Activated T-helper 9 cell treated with anti-CD3 and anti-CD28 coated beads, Interleukin-2, amount 50 U/mL, for 16 hours (primary cell): ENCODE measurements at places on chromosomes 6 and 20.

DNA sequence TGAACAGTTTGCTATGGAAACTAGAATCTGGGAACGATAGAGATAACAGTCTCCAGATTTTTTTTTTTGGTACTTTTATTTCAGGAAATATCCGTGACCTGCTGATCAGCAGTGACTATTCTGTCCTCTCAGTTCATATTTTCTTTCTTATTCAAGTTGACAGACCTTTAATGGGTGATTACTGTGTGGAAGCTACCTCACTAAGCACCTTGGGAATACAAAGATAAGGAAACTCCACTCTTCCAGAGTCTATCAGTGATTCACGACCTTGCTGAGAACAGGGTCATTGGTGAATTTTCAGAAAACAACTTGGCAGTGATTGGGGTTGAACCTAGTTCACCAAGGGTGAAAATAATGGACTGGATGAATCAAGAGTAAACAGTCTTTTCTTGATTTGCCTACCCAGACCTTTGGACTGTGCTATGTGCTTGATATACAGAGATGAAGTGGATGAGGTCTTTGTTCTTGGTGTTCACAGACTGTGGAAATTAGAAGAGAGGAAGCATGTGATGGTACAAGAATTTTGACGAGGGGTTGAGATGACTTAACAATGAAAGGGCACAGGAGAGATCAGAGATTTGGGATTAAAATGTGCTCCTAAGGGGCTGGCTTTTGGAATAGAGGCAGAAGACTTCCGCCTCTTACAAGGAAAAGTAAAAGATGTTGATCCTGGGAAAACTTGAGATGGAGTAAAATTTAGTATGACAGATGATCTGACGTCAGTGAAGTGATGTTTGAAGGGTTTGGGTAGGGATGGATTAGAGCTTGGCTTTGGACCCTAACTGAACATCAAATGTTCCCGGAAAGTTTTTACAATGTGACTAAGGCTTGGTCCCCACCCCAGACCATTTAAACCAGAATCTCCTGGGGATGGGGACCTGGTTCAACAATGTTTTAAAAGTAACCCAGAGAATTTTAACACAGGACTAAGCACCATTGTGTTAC, 1.2 kb downstream of the KAT14 start:
- no peak for DNase-seq

GRCh38 chr6:39769012-39769411, 23.2 kb upstream of the DAAM2 start:
- DNase-seq = no peak

GRCh38 chr6:130041594-130041993, 23.2 kb downstream of the L3MBTL3 start:
- no peak for DNase-seq

- no peak for DNase-seq
These were observed 421.6 kb upstream of the EYS start for GRCh38 chr6:66128656-66129055.

DNA sequence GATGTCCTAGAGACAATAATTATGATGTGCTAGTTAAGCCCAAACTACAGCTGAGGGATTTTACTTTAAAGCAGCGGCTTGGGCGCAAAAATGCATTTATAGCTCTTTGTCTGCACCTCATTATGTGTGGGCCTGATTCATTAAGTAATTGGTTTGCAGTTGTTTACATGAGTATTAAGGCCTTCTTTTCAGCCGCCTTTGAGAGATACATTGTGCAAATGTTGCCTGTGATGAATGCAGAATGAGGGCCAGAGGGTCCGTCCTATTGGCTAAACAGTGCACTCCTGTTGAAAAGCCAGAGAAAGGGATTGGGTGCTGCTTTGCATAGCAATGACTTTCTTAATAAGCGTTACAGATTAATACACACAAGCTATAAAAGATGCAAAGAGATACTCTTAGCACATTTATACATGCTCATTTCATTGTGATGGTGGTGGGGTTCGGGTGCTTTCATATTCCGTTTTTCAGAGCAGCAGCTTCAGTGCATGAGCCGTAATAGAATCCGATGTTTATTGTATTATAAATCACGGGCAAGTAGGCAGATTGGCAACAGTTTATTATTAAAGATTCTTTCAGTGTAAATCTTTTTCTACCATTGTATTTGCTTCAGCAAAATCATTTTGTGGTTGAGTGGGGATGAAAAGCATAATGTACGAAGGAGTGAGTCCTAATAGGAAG, 68.2 kb upstream of the XRN2 start:
- DNase-seq = no peak

GRCh38 chr6:125232466-125232865, 69.3 kb downstream of the HDDC2 start:
- no peak for DNase-seq

GRCh38 chr6:107571354-107571753, 81.4 kb downstream of the SOBP start:
- no peak for DNase-seq

DNA sequence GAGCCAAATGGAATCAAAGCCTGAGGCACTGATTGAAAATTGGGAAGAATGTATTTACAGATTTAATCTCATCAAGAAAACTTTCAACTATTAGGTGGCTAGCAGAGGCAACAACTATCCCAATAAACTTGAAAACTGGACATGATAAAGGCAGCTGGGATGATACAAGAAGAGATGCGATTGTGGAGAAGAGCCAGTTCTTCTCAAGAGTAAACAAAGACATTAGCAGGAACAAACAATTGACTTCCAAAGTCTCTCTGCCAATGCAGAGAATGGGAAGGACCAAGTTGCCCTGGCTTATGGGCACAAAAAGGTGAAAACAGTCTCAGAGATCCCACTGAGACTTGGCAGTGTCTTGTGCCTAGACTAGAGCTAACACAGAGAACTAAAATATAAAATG, 132.4 kb downstream of the SOBP start:
- no peak for DNase-seq

GRCh38 chr20:43432498-43432897, 25.2 kb upstream of the SRSF6 start:
- DNase-seq = no peak

- no peak for DNase-seq
These were observed 123.1 kb upstream of the GJE1 start for GRCh38 chr6:142009647-142010046.

DNA sequence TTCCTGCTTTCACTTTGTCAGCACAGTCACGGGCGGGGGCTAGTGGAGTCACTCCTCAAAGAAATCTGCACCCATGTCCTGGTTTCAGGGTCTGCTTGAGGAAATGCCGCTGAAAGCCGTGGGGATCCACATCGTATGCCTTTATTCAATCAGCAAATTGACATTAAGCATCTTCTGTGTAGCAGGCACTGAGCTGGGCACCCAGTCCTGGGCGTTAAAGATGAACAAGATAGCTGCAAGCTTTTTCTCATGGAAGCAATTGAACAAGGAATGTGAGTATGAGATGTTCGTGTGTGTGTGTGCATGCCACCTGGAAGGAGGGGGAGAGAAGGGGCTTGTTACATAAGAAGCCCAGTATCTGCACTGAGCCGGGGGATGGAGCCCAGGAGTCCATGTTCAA, 243.9 kb downstream of the SMOC2 start:
- no peak for DNase-seq

DNA sequence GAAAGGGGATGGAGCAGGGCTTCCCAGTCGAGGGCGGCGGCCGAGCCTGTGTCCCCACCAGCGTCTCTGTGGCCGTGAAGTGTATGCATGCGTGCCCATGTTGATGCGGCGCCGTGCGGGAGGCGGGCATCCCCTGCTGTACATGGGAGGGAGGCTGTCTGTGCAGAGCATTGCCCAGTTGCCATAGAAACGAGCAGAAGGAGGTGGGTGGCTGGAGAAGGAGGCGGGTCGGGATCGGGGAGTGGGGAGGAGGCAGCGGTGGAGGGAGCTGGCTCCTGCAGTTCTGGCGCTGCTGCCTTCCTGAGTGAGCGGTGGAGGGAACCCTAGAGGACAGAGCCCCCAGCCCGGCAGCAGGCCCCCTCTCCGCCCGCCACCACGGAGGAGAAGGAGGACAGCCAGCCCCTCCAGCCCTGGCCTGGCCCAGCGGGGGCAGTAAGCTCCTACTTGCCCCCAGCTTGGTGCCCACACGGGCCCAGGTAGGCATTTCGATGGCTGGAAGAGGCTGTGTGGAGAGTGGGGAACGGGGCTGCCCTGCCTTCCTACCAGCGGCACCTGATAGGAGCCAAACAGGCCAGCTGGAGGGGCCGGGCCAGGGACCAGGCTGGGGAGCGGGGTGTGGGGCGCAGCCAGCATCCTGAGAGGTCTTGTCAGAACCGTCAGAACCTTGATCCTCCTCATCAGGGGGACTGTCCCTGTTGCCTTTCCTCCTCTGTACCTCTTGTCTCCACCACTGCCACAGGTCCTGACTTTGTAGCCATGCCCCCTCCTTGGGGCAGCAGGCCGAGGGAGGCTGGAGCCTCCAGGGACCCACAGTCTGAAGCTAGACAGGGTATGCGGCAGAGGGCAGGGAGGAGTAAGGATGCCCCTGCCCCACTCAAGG, 41.3 kb downstream of the SPDEF start:
- no peak for DNase-seq

DNA sequence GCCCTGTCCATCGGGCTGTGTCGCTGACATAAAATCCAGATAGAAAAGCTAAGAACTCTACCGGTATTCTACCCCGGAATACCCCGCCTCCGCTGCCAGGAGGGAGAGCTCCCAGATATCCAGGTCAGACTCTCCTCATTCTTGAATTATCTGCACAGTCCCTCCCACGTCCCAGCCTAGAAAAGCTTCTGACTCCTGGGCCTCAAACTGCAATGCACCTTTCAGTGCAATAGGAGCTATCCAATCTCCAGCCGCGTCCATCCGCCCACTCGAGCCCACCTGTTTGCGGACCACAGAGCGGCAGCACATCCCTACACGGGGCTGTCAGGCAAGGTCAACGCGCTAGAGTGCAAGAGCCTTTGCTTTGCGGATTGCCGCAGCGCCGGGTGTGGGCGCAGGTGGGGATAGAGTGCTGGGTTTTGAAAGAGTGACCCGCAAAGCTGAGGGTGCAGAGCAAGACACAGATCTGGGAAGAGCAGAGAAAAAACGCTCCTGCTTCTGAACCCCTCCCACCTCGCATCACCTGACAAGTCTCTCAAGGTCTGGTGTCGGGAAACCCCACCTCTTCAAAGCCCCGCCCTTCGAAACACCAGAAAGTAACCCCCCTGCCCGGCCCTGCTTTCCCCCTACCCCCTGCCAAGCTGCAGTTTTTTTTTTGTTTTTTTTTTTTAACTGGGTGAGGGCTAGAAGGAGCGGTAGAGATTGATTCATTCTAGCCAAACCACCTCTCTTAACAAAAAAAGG, 1.3 kb downstream of the TAPBP start:
- peak; percentile 76 for DNase-seq
